ENCODE measurements at places on chromosomes 4 and X.

DNA sequence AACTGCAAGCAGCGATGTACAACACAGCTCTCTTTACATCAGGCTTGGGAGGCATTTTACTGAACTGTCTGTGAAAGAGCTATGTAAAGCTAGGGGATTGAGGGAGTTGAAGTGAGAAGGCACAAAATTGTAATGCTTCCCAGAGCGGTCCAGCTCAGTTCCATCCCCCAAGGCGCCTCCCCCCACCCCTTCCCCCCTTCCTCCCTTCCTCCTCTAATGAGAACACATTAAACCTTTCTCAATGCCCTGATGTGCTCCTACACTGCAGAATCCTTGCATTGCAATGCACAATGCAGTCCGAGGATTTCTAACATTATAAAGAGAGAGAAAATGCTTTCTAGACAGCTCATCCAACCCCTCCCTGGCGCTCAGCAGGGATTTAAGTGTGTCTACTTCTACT is 73.9 kb downstream of the CXXC4 start:
- no peak for DNase-seq

- DNase-seq, result no peak
These were observed 202.6 kb upstream of the LEF1 start for GRCh38 chr4:108371282-108371681.

DNA sequence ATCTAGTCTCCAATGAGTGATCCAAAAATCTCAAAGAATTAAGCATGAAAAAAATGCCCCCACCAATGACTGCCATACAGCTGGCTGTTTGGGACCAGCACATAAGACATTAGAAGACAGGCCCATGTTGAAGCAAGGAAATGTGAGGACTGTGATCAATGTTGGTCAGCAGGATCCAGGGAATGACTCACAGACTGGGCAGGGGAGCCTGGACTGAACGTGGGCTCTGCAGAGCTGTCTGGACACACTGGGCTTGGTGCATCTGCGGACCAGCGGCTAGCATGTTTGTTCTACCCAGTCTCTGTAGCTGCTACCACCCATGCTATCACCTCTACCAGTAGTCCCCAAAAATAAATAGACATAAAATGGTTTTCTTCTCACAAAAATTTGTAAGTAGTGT is 108.6 kb downstream of the PALLD start:
- no peak for DNase-seq

DNA sequence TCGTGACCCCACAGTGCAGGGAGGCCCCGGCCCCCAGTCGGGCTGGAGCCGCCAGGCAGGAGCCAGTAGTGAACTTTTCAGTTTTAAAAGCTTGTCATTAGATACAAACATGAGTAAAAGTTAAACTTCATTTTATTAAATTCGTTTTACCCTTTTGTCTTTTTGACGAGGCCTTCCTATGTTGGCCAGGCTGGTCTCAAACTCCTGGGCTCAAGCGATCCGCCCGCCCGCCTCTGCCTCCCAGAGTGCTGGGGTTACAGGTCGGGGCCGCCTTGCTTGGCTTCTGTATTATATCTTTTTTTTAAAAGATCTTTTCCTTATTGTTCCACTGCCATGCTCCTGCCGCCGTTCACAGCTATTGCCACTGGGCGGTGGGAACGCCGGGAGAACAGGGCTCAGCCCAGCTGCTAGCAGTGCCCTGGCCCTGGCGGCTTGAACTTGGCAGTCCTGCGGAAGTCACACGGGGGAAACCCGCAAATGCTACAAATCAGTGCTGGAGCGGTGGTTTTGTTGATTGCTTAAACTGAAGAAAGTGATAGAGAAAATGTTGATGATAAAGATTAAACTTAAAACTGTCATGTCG is 968 bp upstream of the NELFA start:
- peak; percentile 33 for DNase-seq

- no peak for DNase-seq
These were observed 12.4 kb downstream of the LAP3 start for GRCh38 chr4:17589355-17589754.

GRCh38 chrX:46957297-46957696 is 45.1 kb downstream of the JADE3 start:
- DNase-seq, result no peak

- no peak for DNase-seq
These were observed 886.5 kb upstream of the EPHA5 start for GRCh38 chr4:66556651-66557278.

GRCh38 chr4:24298911-24299310 is 285.4 kb downstream of the DHX15 start:
- DNase-seq, result no peak

- no peak for DNase-seq
These were observed 558.2 kb downstream of the ZNF674 start for GRCh38 chrX:45986971-45987370.

DNA sequence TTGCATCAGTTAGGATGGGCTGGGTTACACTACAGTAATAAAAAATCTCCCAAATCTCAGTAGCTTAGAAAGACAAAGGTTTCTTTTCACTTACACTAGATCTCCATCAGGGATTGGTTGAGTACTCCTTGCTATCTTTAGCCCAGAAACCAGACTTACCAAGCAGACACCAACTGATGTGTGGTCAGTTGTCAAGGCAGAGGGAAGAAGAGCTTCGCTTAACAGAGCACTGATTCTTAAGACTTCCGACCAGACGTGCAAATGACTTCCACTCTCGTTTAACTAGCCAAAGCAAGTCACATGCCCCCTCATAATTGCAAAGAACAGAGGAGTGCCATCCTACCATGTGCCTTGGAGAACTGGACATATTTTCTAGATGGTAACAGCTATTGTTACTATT is 5.7 kb upstream of the ZNF518B start:
- no peak for DNase-seq

DNA sequence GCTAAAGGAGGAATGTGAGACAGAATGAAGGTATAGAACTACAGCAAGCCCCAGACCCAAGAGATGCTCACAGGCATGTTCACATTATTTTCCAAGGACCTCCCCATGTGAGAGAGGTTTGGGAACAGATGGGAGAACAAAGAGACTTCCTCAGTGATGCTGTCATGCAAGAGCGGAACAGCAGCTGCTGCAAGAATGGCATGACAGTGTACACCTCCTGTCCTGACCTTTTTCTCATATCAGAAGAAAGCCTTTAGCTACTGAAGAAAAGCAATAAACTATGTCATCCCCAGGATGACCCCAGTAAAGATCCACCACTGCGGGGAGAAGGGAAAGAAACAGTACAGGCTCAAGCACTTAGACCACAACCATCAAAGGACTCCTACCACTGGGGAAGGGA is 7.2 kb downstream of the PRDM5 start:
- DNase-seq, result no peak

DNA sequence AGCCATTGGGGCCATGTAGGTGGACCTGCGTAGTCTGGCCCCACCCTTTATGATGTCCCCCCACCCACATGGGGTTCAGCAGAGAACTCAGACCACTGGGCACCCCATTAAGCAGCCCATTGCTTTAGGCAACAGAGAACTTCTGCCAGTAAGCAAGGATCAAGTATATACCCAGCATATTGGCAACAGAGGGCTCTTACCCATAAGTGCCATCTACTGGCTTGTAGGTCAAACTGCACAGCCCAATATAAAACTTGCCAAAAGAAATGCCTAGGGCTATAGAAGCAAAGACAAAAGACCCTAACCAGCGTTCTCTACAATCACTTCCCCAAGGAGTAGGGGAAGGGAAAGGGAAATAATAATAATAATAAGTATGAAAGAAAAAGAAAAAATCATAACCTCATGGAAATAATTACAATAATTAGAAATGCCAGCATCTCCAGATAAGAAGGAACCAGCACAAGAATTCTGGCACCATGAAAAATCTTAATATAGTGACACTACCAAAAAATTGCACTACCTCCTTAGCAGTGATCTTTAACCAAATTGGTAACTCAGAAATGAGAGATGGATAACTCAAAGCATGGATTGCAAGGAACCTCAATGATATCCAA is 1090.7 kb downstream of the FAT4 start:
- DNase-seq, result no peak

DNA sequence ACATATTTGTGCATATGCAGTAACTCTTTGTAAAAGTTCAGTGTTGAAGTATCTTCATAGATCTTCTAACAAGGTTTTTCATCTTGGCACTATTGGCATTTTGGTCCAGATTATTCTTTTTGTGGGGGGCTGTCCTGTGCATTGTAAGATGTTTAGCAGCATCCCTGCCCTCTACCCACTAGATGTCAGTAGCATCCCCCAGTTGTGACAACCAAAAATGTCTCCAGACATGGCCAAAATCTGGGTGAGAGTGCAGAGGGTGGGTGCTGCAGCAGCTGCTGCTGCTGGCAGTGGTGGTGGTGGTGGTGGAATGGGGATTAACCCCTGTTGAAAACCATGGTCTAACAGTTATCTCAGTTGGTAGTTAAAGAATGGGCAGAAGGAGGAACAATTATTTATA is 370.0 kb downstream of the GPAT3 start:
- DNase-seq, result no peak
